Natural killer cell (primary cell): ENCODE measurements at places on chromosomes 13 and 19. TPM values are rescaled to one million over a fixed set of nuclear protein-coding genes. Genes with fewer than 3 reads are reported as not detected.

GRCh38 chr19:50943074-50943828 lies 9.6 kb downstream of the KLK5 start:
- no peak for DNase-seq

DNA sequence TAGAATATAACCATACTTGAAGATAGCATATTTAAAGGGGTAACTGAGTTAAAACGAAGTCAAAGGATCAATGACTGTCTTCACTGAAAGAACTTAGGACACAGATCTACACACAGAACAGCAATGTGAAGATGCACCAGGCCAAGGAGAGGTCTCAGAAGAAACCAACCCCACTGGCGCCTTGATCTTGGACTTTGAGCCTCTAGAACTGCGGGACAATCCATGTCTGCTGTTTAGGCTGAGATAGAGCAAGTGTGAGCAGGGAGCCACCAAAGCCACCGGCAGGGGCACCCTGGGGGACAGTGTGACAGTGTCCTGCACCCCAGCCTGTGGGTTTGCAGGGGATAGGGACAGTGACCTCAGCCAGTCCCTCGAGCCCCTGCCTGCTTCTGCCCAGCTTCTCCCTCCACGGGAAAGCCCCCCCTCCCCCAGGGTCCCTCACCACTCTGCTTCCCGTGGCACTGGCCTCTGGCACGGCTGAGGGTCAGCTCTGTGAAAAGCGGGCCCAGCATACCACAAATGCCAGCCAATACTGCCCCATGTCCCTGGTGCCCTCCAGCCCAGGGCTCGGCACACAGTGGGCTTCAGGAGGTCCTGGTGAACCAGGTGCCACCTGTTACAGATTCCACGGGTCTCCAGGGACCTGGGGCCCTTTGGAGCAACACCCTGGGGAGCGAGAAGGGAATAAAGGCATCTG lies 40.8 kb downstream of the KLF2 start:
- DNase-seq: no peak

- DNase-seq: peak; percentile 12
These were observed 303.6 kb upstream of the ZNF507 start for GRCh38 chr19:32041681-32042292.

KLHL1 gene
- not detected for total RNA-seq

TFPT gene
- total RNA-seq: 14.2 TPM

DNA sequence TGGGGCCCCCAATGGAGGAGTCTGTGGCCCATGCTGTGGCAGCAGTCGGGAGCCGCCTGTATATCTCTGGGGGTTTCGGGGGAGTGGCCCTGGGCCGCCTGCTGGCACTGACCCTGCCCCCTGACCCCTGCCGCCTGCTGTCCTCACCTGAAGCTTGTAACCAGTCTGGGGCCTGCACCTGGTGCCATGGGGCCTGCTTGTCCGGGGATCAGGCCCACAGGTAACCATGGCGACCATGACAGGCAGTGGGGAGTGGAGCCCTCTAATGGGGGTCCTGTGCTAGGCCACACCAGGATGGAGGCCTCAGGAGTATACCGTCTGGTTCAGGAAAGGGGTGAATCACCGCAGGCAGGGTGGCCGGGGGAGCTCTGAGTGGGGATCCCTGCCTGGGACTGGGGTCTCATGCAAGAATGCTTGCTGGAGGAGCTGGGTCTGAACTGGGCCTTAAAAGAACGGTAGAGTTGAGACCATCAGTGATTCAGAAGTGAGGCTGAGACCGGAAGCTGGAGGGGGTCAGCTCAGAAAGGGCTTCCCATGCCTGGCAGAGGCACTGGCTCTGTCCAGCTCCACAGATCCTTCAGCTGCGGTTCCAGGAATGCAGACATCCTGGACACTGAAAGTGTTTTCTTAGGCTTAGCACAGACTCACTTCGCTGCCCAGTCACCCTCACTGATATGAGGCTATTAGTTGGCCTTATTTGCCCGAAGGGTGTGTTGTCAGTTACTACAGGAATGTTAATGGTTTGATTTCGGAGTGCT lies 29.1 kb downstream of the CNFN start:
- no peak for DNase-seq

KLK14 gene
- 1.3 TPM for total RNA-seq

GRCh38 chr13:49533591-49534269 lies 38.0 kb downstream of the PHF11 start:
- DNase-seq: no peak

DNA sequence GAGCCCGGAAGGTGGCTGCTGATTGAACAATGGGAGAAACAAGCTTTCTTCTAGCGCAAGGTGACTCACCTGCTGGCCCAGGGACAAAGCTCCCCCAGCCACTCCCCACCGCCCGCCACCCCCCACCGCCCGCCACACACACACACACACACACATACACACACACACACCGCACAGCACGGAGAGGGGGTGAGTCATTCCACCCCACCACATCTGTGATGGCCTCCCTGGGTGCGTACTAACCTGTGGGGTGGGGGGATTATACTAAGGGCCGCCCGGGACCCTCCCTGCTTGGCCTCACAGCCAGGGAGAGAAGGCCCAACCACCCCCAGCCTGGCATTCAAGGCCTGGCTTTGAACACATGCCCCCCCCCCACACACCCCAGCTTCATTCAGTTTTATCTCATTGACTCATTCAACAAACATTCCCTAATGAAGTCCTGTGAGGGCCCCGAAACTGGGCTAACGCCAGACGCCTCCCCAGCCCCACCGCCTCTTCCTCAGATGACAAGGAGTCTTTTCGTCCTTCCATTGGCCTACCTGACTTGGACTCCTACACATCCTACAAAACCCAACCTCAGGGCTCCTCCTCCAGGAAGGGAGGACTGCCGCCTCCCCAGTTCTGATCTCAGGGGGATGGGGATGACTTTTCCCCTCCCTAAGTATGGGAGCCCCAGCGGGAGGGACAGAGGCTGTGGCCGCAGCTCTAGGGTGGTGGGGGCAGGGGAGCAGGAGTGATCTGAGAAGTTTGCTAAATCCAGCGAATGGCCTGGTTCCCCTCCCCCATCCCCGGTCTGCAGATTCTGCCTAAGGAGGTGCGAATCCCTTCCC lies 5.8 kb upstream of the ONECUT3 start:
- DNase-seq: no peak

- DNase-seq: no peak
These were observed 5.6 kb upstream of the SMAD9 start for GRCh38 chr13:36925603-36926002.

RASIP1 gene
- not detected for total RNA-seq

C19orf12 gene
- 52.6 TPM for total RNA-seq

DNA sequence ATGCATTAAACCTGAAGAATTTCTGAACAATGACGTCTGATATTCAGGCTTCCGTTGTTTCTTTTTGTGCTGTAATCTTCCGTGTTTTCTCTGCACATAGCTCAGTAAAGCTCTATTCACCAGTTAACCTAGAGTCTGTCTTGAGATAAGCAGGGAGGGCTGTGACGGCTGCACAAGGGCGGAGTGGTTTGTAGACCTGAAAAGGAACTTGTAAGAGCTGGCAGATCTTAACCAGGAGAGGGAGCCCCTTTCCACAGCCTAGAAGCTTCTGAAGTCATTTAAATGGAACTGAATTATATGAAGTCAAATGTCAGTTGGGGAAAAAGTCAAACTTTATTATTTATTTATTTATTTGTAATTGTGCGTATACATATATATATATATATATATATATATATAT lies 27.5 kb downstream of the DPRX start:
- no peak for DNase-seq

CIRBP gene
- total RNA-seq: 440 TPM

- DNase-seq: no peak
These were observed 46.3 kb downstream of the DACH1 start for GRCh38 chr13:71820699-71821098.

DNA sequence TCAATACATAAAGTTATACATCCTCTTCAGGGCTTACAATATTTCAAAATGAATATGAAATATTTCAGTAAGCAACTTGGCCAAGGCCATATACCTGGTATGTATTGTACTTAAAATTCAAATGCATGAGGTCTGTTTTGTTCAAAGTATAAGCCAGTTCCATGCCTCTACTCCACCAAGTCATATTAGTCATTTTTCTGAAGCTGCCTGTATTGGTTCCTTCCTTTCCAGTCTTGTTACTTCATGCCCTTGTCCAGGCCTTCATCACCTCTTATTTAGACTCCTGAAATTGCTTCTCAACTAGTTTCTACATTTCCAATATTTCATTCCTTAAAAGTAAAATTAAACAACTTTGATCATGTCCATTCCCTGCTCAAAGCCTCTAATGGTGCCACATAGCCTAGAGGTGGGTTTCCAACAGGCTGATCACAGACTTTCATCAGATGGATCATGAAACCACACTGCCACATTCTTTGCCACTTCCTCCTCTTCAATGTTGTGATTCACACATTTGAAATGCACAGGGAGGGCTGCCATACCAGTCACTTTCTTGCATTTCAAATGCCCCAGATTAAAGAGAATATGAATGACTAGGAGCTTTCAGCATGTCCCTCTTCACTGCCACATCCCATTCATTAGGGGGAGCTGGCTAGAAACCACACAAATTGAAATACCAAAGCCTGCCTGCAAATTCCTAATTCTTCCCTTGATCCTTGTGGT lies 424.1 kb upstream of the DACH1 start:
- DNase-seq: no peak

DNA sequence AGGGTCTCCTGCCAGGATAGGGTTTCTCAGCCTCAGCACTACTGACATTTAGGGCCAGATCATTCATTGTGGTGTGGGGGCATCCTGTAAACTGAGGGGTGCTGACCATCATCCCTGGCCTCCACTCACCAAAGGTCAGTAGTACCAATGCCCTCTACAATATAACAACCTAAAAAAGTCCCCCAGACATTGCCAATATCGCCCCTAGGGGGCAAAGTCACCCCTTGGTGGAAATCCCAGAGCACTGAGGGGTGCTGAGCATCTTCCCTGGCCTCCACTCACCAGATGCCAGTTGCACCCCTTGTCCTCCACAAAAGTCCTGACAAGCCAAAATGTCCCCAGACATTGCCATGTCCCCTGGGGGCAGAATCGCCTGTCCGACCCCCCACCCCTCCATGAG lies 21.6 kb downstream of the CPAMD8 start:
- DNase-seq: no peak

KLK5 gene
- total RNA-seq: not detected

DNA sequence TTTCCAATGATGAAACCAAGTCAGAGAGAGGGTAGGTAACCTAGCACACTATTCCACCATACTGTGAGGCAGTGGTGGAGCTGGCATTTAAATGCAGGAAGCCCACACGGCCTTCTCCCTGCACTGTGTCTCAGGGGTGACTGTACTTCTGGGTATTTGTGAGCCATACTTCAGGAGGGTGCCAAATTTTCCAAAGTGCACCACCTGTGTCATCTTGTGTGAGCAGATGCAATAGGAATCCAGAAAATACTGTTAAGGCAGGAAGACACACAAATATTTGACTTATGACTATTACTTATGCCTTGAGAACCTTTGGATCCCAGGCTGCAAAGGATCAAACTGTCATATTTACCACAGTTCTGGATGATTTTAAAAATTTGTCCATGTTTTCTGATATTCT lies 17.3 kb downstream of the ZNF229 start:
- DNase-seq: no peak

GRCh38 chr13:44437356-44438233 lies 64.0 kb downstream of the SERP2 start:
- DNase-seq: peak; percentile 69

GRCh38 chr19:12984683-12985048 lies 10.6 kb upstream of the NFIX start:
- peak; percentile 40 for DNase-seq

AKT2 gene
- 261 TPM for total RNA-seq

DNA sequence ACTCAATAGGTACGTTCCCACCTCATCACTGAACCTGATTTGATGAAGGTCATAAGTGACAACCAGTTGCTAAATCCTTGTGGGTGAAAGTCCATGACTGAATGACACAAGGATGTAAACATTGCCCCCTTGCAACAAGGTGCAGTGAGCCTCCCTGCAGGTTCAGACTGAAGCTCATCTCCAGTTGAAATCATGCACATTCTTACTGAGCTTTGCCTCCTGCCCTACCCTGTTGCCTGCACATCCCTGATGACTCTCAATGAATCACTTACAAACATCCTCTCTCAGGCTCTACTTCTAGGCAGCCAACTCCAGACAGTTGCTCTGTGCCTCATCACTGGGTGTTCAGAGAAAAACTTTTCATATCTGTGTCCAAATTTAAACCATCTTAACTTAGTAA lies 42.5 kb upstream of the ARGLU1 start:
- no peak for DNase-seq

- no peak for DNase-seq
These were observed 68.4 kb downstream of the ALOX5AP start for GRCh38 chr13:30803749-30804148.

CLEC4M gene
- not detected for total RNA-seq
